Epithelial cell of proximal tubule (primary cell): ENCODE measurements at places on chromosomes 5 and 9. TPM values are rescaled to one million over a fixed set of nuclear protein-coding genes. Genes with fewer than 3 reads are reported as not detected.

The GPR107 gene
- 13.5 and 15.8 TPM in 2 replicates for total RNA-seq

GRCh38 chr9:114403153-114403756 is 15.5 kb upstream of the AKNA start:
- no peak for DNase-seq

DNA sequence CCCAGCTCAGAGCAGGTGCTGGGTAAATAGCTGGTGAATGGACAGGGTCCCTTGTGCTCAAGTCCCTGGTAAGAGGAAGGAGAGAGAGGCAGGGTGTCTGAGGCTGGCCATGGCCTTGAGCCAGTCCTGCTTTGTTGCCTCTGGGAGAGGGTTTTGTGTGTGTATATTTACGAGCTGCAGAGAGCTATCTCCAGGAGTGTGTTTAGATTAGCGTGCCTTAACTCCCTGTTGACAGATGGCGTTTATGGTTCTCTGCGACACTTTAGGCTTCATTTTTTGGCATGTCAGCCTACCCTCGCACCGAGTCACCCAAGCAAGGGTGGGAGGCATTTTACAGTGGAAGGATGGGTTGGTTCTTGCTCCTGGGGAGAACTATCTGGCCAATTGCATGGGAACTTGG is 22.2 kb downstream of the HMCN2 start:
- DNase-seq, result no peak

DNA sequence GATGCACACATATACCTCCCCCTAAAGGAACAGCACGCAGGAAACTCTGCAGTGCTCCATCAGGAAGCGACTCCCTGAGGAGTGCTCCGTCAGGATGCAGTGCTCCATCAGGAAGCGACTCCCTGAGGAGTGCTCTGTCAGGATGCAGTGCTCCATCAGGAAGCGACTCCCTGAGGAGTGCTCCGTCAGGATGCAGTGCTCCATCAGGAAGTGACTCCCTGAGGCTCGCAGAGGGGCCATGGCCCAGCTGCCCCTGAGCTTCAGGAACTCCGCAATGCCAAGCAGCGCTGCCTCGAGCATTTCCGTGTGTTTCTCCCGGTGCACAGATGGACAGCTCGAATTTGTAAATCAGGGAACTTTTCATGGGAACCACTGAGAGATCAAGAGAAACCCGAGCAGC is 88.1 kb downstream of the PAX5 start:
- DNase-seq, result no peak

GRCh38 chr5:13246053-13246452 is 698.4 kb downstream of the DNAH5 start:
- no peak for DNase-seq

DNA sequence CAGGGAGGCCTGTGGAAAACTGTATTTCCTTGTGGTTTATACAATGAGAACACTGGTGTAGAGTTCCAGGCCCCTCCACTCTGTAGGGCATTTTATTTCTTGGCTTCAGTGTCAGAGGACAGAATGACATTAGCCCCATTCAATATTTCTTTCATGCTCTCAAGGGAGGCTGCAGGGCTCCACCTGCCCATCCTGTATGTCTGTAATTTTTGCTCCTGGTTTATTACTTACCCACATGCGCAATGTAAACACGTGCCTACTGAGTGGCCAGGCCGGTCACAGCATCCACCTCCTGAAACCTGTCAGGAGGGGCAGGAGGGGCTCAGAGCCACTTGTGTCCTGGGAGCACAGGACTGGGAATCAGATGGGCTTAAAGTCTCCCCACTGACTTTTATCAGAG is 82.4 kb downstream of the GADD45G start:
- DNase-seq, result no peak

DNA sequence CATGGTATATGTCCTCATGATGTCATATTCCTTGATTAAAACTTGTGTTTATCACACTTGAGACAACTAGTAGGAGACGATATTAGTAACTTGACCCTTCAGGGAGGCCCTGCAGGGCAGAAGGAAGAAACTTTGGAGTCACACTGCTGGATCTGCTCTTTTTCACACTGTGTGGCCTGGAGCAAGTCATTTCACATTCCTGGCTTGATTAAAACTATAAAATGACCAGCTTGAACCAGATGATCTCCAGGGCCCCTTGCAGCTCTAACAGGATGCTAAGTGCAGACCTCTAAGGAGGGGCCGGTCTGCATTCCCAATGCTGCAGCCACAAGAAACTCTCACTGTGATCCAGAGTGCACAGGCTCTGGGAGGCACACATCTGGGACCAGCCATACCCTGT is 146.4 kb upstream of the ZNF366 start:
- DNase-seq, result no peak

DNA sequence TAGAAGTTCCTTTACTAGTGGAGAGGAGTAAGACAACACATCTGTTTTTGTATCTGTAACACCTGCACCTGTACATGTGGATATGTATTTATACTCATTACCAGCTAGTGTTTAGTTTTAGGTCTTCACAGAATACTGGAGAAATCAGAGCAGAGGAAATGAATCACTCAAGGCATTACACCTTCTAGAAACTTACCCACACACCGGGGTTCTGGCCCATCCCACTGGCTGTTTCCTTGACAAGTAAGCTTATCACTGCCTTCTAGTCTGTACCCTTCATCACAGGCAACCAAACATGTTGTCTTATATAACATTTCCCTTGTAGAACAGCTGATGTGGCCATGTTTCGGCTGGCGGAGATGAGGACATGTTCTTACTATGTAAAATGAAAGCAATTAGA is 76.7 kb downstream of the SVEP1 start:
- no peak for DNase-seq

GRCh38 chr5:2912741-2913140 is 161.3 kb upstream of the IRX2 start:
- DNase-seq, result no peak

The TMEFF1 gene
- total RNA-seq, result 3.5 and 7.8 TPM in 2 replicates

The CEL gene
- 0.36 and 0.58 TPM in 2 replicates for total RNA-seq

DNA sequence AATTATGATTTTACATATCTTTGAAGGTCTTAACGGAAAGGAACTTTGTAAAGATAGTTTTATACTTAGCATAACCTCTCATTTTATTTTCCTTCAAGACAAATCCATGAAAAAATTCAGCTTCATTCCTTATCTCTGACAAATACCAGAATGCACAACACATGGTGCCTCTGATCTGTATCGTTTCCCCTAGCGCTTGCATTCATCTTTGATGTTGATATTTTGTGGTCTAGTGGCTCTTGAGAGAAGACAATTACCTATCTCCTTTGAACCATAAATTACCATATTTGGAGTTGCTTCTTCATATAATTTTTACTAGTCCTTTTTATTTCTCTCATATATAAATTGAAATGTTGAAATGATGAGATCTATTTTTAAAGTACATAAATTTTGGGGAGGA is 551.3 kb downstream of the PDE4D start:
- DNase-seq, result no peak

GRCh38 chr9:93387791-93388190 is 63.7 kb upstream of the FAM120A start:
- DNase-seq, result no peak

DNA sequence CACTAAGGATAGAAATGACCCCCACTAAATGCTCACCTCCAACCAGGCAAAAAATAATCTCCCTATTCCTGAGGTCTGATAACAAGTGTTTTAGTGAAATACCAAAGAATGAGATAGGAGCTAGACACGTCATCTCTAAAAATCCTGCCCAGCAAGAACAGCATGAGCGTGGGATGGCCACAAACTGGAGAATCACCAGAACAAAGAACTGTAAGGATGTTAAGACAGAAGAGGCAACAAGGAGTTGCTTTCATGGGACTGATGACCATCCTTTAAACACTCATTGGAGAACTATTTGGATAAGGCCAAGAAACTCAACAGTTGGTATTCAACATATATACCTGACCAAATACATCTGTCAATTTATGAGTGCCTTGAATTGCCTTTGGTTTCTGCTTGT is 113.7 kb downstream of the RASEF start:
- DNase-seq, result no peak

The PDZD2 gene
- total RNA-seq, result 1.8 and 8.4 TPM in 2 replicates

DNA sequence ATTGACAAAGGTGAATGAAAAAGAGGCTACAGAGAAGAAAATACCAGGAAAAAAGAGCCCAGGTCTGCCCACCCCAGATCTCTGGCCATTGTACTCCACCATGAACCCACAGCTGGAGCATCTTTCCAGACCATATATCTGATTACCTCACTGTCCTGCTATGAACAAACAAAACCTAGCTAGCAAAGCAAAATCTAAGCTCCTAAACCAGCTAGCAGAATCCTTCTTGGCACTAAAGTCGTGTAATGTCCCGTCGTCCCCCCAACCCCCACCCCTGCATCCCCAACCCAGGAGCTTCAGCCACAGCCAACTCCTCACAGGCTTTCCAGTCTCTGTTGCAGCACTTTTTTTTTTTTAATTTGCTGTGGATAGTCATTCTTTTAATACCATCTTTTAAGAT is 2.5 kb downstream of the C1QTNF3 start:
- DNase-seq, result no peak

DNA sequence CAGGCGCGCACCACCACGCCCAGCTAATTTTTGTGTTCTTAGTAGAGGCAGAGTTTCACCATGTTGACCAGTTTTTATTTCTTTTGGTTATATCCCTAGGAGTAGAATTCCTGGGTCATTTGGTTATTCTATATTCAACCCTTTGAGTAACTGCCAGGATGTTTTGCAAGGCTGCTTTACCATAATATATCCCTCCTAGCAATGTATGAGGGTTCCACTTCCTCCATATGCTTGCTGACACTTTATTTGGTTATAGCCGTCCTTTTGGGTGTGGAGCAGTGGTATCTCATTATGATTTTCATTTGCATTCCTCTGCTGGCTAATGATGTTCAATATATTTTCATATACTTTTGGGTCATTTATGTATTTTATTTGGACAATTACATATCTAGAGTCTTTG is 81.2 kb downstream of the RAB24 start:
- DNase-seq, result no peak

DNA sequence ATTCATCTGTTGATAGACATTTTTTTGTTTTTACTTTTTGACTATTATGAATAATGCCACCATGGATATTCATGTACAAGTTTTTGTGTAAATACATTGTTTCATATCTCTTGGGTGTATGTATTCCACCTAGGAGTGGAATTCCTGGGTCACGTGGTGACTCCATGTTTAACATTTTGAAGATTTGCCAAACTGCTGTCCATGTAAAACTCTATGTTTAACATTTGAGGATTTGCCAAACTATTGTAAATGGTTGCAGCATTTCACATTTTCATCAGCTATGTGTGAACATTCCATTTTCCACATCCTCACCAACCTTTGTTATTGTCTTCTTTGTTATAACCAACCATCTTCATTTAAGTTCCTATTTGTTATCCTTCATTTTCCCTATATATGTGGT is 12.2 kb downstream of the TMEFF1 start:
- no peak for DNase-seq

The BAAT gene
- total RNA-seq, result 0.07 TPM in 1 of 2 replicates, not detected in the other

DNA sequence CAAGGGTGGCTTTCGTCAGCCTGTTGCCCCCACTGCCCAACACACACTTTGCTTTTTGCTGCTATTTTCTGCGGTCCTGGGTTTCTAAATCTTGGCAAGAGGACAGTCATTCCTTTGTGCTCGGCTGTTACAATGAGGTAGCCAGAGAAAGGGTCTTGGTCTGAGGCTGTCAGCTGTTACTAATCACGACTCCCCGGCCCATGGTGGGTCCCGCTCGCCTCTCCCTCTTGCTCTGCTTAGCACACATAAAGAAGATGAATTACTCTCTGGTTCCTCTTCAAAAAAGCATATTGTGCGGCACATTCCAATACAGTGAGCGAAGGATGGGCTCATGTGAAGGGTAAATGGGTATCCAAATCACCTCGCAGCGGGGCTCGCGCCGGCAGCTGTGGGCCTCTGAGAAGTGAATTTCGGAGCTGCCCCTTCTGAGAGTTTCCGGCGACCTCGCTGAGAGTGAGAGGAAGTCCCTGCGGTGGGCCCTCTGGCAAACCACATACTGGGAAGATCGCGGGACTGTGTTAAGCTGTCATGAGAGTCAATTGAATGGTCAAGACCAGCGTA is 56.0 kb downstream of the SLC1A3 start:
- no peak for DNase-seq

The AOPEP gene
- 27.0 and 63.0 TPM in 2 replicates for total RNA-seq

DNA sequence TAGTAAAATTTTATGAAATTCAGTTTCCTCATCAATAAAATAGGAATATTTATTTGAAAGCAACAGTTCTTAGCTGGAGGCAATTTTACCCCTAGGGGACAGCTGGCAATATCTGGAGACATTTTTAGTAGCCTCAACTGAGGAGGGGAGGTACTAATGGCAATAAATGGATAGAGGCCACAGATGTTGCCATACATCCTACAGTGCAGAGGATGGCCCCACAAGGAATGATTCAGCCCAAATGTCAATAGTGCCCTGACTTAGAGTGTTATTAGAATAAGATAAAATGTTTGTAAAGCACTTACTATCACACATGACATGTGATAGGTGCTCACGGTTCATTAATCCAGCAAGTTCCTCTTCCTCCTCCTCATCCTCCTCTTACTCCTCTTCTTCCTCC is 293.6 kb downstream of the KCTD16 start:
- no peak for DNase-seq

- no peak for DNase-seq
Measured at GRCh38 chr5:171092194-171092593, 216.9 kb upstream of the TLX3 start.

The NDST1 gene
- 64.2 and 65.4 TPM in 2 replicates for total RNA-seq

The ECSCR gene
- 0.12 and 0.65 TPM in 2 replicates for total RNA-seq

- DNase-seq, result no peak
Measured at GRCh38 chr9:107710546-107710945, 221.0 kb upstream of the KLF4 start.

The FRRS1L gene
- 0.14 and 0.69 TPM in 2 replicates for total RNA-seq

GRCh38 chr9:38415856-38416255 is 8.4 kb downstream of the IGFBPL1 start:
- DNase-seq, result no peak

DNA sequence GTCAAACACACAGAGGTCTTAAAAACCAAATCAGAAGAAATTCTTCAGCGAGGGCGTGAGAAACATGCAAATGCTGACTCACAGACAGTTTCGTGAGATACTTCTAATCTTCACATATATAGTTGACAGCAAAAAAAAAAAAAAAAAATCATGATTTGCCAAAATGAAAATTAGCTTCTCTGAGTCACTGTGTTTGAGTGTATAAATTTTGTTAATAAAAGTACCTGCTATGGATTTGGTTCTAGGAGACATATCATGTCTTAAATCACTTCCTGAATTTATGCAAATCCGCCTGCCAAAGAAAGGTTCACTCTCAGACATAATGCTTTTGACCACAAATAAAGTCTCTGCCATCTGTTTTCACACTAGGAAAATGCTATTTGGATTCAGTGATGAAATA is 114.3 kb downstream of the SLC1A3 start:
- DNase-seq, result no peak
